Effector CD4-positive, alpha-beta T cell (primary cell): ENCODE measurements at places on chromosomes 12 and 14.
A peak's percentile ranks its signal among the peaks of the same experiment; 100 is the strongest.

GRCh38 chr14:38302034-38302433, 46.1 kb upstream of the CLEC14A start:
- no peak for DNase-seq

- no peak for DNase-seq
Observed at GRCh38 chr14:54942913-54943312, 40.3 kb upstream of the GCH1 start.

DNA sequence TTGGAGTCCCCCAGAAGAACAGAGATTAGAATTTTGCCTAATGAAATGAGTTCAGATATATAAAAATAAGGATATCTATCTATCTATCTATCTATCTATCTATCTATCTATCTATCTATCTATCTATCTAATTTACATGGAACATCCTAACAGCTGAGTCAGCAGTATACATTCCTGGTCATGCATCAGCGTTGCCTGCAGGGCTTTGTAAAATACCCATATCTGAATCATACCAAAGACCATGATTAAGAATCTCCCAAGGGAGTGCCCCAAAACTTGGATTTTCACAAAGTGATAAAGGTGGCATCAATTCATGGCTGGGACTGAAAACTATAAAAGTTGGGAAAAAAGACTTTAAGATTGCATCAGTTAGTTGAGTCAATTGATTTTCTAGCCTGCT, 32.7 kb upstream of the SYT10 start:
- DNase-seq, result no peak

DNA sequence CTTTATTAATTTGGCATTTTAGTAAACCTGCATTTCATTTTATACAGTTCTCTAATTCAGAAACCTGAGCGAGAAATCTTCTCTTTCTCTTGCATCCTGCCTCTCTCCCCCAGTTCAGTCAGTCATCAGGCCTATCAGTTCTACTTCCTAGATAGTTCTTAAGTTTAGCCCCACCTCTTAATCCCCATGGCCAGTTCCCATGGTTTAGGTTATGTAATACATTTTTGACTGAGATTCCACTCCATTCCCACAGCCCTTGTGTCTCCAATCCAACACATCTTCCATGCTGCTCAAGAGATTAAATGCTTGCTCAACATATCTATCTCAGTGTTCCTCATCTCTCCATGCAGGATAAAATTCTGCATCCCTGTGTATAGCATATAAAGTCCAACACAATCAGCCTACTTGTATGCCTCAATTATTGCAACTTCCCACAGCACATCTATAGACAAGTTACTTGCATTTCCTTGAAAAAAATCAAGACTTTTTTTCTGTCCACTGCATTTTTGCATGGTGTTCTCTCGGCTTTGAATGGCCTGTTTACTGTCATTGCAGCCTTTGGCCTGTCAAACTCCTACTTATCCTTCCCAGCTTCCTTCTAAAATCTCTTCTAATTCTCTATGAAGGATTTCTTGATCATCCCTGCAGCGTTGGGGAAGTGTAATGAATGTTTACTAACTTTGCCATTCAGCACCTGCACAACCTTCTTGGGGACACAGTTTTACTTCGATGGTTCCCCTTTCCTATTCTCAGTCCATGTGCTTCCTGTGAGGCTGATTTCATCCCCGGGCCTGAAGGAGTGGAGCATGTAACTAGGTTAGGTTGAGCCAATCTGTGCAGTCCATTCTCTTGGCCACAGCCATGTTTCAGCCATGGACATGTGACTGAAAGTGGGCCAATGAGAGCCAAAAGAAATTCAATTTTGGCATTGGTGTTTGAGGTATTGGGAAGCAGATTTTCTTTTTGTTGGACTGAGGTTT, 80.8 kb downstream of the DACT1 start:
- DNase-seq, result no peak

- no peak for DNase-seq
Observed at GRCh38 chr14:85607651-85608081, 77.7 kb downstream of the FLRT2 start.

- DNase-seq, result no peak
Observed at GRCh38 chr14:100755649-100756048, 29.0 kb downstream of the DLK1 start.

DNA sequence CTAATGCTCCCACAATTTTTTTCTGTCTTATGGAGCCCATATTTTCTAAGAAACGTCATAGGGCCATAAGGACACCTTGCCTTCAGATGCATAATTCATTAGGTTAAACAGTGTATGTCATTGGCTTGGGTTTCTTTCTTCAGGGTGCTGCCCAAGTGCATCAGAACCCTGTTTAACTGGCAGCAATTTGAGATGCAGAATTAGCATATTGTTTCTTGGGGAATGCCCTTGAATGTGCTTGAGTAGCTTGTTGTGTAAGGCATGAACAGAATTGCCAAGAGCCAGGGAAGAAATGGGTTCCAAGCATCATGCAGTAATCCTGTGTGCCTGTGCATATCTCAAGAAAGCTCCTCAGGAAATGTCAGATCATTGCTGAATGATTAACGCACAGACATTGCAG, 277.2 kb downstream of the SYT1 start:
- no peak for DNase-seq

DNA sequence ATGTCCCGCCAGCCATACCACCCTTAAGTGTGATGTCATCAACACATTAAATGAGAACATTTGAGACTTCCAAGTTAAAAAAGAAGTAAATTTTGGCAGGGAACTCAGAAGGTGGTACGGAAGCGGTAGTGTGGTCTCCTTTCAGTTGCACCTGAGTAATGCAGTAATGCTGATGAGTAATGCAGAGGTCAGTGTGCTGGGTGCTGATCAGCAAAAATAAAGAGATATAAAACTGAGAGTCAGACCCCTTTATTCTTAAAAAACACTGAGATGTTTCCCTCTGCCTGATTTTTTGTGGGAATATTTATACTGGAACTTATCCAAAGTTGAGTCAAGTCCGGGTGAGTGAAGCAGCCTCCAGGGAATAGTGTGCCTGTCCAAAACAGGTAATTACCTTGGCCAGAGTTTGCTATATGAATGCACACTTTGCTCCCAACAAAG, 370.6 kb upstream of the PRICKLE1 start:
- no peak for DNase-seq

DNA sequence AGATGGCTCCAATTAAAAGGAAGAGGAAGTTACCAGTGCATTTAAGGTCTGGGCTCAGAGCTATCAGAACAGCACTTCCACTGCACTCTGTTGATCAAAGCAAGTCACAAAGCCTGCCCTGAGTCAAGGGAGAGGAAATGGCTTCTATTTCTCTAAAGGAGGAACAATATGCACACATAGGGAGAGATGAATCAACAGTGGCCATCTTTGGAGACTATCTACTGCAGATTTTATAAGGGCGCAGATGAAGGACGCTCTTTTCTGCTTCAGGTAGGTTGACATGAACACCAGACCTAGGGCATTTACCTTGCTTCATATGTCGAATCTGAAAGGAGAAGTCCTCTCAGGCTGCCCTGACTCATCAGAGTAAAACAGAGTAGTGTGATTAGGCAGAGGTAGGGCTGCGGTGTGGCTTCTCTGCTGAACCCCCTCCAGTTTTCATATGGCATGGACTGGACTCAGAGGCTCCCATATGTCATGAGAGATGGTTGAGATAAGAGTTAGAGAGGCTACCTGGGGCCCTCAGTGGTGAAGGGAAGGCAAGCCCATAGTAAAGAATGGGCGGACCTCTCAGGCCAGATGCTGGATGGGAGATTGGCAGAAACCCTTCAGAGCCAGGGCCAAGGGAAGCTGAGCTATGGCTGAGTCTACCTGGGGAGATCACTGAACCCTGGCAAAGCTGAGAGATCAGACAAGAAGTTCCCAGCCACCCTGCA, 84.4 kb downstream of the ARF6 start:
- peak; percentile 11 for DNase-seq

GRCh38 chr14:75222208-75222701, 45.8 kb upstream of the TMED10 start:
- DNase-seq, result no peak

DNA sequence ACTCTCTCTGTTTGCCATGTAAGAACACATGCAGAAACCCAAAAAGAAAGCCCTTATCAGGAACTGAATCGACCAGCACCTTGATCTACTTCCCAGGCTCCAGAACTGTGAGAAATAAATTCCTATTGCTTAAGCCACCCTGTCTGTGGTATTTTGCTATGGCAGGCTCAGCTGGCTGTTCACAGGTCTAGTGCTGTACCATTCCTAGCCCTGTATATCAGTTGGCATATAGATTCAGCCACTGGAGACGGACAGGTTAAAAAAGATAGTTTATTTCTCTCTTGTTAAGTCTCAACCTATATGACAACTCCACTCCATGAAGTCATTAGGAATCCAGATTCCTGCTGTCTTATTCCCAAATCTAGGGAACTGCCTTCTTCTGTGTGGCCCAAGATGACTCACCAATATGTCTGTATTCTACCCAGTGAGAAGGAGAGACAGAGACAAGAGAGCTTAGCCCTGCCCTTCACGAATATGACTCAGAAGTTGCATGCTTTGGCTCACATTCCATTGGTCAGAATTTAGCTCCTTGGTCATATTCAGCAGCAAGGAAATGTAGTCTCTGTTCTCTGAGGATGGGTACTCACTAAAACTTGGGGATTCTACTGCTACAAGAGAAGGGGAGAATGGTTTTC, 57.0 kb downstream of the PLEKHG7 start:
- no peak for DNase-seq

- no peak for DNase-seq
Observed at GRCh38 chr12:49482095-49483051, 56.5 kb upstream of the KCNH3 start.
